ENCODE measurements at places on chromosomes 5 and 9.
A peak's percentile ranks its signal among the peaks of the same experiment; 100 is the strongest.

- peak; percentile 45 for DNase-seq
Measured at GRCh38 chr5:54844905-54845566, 140.4 kb downstream of the ESM1 start.

DNA sequence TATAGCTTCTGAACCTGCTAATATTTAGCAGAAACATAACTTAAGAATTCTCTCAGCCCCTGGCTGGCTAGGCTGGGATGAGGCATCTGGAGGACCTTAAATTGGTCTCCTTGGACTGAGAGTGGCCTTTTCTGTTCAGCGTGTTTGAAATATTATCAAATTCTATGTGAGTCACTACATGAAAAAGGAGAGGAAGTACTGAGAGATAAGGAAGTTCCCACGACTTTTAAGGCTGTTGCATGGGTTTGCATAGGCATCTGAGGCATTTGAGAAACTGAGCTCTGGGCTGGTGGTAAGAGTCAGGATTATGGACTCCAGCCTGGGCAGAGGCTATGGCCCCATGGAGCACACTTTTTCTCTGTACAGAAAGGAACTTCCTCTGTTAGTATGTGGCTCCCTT, 816.2 kb upstream of the GRAMD2B start:
- DNase-seq, result peak; percentile 42

DNA sequence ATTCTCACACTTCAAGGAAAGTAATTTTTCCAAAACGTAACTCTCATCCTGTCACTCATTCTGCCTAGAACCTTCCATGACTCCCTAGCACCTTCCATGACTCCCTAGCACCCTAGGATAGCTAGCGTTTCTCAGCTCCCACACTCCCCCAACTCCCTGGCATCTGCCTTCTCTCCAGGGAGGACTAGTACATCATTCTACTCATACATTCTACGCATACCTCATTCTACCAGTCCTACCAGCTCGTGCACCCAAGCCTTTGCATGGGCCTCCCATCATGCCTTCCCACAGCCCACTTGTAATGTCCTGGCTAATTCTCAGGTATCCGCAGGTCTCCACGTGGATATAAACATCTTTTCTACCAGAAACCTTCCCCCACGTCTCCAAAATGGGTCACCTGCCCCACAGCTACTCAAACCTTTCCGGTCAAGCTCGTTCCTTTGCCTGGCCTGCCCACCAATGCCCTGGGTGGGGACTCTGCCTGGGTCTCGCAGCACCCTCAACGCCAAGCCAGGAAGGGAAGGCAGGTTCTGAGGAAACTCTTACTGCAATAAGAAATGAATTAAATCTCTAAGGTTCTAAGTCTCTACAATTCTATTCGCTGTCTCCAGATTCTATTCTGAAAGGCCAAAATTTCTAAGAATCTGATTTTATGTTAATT, 930 bp downstream of the ANKS6 start:
- no peak for DNase-seq

DNA sequence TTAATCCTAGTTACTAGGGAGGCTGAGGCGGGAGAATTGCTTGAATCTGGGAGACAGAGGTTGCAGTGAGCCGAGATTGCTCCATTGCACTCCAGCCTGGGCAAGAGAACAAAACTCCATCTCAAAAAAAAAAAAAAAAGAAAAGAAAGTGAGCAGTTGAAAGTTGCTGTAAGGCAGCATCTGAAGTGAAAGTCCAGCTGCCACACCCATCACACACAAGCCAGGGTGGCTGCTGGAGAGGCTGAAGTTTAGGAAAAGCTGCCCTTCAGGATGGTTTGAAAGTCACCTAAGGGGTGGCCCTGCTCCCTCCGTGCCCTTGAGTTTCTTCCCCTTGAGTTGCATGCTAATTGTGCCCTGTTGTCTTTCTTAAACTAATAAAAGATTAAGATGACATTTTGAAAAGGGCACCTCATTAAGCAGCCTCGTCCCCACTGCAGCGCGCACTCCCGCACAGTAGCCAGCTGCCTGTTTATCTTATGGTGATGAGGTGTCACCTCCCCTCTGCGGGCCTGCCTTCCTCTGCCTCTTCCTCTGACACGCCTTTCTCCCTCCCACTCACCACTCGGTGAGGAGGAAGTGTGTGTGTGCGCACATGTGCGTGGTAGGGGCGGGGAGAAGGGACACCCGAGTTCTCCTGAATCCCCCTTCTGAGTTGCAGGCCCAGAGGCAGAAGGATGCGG, 104.2 kb upstream of the PANK3 start:
- no peak for DNase-seq

DNA sequence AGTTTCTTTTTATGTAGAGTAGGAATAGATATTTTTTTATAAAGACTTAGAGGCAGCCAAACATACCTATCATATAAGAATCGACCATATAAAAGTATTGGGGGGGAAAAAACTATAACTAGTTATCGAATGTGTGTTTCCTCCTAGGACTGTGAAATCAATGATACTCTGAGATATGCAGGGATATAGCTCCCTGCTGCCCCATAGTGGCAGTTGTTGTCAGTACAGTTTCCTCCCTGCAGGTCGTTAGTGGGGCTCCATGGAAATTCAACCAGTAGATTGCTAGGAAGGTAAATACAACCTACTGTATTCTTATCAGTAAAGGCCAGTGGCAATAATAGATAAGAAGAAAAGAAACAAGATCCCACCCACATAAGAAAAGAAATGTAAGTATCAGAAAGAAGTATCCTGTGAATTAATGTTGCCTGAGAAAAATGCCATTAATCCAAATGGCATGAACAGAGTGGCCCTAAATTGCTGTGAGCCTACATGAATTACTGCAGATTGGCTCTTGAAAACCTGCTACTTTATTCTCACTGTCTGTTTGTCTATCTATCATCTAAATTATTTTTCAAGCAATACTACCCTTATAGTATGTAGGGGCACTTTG, 136.9 kb upstream of the FBN2 start:
- DNase-seq, result peak; percentile 23

DNA sequence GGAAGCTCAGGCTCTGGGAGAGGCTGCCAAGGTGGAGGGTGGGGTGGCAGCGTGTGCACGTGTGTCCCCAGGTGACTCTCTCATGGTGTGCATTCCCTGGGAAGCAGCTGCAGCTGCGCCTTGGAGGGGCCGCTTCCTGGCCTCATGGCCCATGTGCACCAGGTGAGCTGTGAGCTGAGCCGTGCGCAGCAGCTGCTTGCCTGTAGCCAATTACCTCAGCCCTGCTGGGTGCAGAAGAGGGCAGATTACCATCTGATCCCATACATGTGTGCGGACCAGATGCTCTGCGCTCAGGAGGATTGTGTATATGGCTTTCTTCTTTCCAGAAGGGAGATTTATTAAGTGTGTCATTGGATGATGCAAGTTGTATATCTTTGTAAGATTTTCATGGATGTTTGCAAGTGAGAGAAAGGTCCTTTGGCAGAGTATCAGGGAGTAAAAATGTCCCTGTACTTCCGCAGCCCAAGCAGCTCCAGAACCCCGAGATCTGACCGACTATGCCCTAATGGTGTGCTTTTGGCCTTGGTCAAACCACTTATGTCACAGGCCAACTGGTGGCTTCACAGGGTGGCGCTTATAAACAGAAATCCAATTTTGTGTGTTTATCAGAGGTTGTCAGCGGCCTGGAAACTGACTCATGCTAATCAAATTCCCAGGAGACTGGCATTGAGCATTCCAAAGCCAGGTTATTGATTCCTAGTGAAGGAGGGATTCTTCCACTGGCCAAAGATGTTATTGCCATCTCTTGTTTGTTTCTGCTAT, 229.3 kb downstream of the GOLPH3 start:
- no peak for DNase-seq

DNA sequence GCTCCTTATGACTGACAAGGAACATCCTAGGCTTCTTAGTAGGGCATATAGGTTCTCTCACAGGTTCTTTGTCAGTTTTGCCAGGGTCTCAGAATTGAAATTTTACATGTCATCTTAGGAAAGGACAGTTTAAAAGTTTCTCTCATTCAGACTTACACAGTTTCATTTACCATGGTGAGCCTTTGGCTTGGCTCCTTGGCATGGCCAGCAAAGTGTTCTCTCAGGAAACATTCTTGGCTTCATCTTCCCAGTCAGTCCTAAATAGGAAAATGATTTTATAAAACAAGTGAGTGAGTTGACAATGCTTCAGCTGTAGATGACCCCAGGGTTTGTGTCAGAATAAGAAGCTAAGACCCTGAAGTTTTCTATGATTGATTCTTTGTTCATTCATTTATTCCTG, 191.6 kb downstream of the PCSK5 start:
- no peak for DNase-seq
